ENCODE measurements at places on chromosomes 7 and 10.
A peak's percentile ranks its signal among the peaks of the same experiment; 100 is the strongest.

DNA sequence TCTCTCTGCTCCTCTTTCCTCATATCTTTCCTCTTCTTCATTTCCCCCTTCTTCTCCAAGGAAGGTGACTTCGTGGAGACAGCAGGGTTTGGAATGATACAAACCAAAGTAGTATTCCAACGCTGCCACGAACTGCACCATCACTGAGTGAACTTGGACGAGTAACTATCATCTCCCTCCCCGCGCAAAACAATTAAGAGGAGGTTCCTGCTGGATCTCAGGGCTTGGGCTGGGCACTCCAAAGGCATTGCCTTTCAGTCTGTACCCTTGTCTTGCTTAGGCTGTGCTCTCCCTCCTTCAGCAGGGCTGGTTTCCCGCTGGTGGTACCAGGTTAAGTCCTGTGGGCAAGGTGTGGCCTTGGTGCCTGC, 790 bp upstream of the PITX3 start:
- H3K4me1 ChIP-seq, result peaks cover 24% of the 10 kb centered on the region
- H3K36me3 ChIP-seq, result no peaks in the 10 kb centered on the region
- H3K27ac ChIP-seq, result no peak overlapping the region

DNA sequence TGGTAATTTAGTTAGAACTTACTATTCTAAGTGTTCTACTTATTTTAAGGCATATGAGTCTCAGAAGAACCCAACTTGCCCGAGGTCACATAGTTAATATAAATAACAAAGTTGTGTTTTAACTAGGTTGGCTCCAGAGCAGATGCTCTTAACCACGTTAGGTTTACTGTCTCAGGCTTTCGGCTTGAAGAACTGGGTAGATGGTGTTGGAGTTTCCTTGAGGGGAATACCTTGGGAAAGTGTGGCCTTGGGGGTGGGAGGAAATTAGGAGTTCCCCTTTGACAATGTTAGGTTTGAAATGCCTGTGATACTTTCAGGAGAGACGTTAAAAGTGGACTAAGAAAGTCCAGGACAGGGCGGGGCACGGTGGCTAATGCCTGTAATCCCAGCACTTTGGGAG, 9.6 kb downstream of the ZNF398 start:
- no peak overlapping the region for H3K4me3 ChIP-seq
- no peaks in the 10 kb centered on the region for H3K27me3 ChIP-seq
- H3K27ac ChIP-seq, result no peak overlapping the region
- peaks cover 6% of the 10 kb centered on the region for H3K4me1 ChIP-seq
- DNase-seq, result no peak

DNA sequence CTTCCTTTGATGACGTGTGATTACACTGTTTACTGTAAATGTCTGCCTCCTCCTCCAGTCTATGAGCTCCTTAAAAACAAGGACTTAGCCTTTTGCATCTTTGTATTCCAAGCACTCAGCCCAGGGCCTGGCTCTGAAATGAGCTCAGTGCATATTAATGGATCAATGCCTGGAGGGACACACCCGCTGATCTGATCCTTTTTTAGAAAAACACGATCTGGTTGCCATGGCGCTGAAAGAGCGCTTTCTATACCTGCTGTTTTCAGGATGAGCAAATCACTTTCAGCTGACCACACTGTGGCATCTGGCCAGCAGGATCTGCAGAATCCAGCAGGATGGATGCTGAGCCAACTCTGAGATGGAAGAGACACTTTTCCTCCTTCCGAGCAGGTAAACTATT, 37.8 kb upstream of the GARS1 start:
- no peaks in the 10 kb centered on the region for H3K27me3 ChIP-seq
- no peak overlapping the region for H3K4me3 ChIP-seq
- peaks cover 5% of the 10 kb centered on the region for H3K36me3 ChIP-seq
- no peak for DNase-seq
- H3K4me1 ChIP-seq, result no peaks in the 10 kb centered on the region

GRCh38 chr7:70890147-70890969, 241.6 kb upstream of the GALNT17 start:
- H3K27ac ChIP-seq, result no peak overlapping the region
- no peaks in the 10 kb centered on the region for H3K4me1 ChIP-seq
- peaks cover 2% of the 10 kb centered on the region for H3K27me3 ChIP-seq

- no peak overlapping the region for H3K4me3 ChIP-seq
- H3K4me1 ChIP-seq, result peaks cover 11% of the 10 kb centered on the region
- H3K36me3 ChIP-seq, result no peaks in the 10 kb centered on the region
- no peak overlapping the region for H3K27ac ChIP-seq
- no peaks in the 10 kb centered on the region for H3K27me3 ChIP-seq
- no peak for DNase-seq
These were observed 57.4 kb upstream of the AGR3 start for GRCh38 chr7:16939161-16939560.

DNA sequence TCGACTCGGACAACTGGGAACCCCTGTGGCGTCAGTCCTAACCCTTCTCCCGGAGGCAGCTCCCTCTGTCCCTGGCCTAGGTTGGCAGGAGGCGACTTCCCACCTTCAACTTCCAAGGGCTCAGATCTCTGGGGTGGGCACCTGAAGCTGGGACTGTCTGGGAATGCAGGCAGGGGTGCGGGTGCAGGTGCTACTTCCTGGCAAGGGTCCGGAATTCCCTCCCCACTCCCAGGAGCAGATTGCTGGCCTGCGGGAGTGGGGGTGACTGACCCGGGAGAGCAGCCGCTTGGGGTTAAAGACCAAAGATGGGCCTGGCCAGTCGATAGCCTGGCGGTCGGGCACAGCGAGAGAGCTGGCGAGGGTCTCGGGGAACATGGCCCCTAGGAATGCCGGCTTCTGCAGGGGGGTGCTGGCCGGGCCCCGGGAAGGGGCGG, 387 bp downstream of the EPHA1 start:
- H3K36me3 ChIP-seq, result no peaks in the 10 kb centered on the region
- peaks cover 19% of the 10 kb centered on the region for H3K4me1 ChIP-seq
- peaks cover 4% of the 10 kb centered on the region for H3K27me3 ChIP-seq
- DNase-seq, result no peak
- no peak overlapping the region for H3K27ac ChIP-seq
- H3K4me3 ChIP-seq, result peak overlapping the region; percentile 60

DNA sequence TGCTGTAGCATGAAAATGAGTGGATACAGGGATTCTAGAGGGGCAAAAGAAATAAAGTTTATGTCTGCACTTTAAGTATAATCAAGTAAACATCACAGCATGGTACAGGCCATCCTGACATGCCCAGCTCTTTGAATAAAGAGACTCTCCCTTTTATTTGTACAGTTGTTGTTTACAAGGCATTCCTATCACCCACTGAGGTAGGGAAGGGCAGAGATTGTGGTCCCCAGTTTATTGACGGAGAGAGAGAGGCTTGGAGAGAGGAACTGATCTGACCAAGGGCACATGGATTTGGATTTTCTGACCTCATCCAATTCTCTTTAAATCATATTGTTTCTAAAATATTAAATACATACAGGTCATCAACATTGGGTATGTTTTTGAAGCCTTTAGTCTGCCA, 53.9 kb downstream of the TACC2 start:
- H3K4me1 ChIP-seq, result no peaks in the 10 kb centered on the region
- H3K27ac ChIP-seq, result no peak overlapping the region
- no peak for DNase-seq
- peaks cover 5% of the 10 kb centered on the region for H3K27me3 ChIP-seq
- no peaks in the 10 kb centered on the region for H3K36me3 ChIP-seq

- no peak for DNase-seq
- no peaks in the 10 kb centered on the region for H3K36me3 ChIP-seq
- no peak overlapping the region for H3K27ac ChIP-seq
- H3K27me3 ChIP-seq, result peaks cover 6% of the 10 kb centered on the region
These were observed 75.9 kb upstream of the NXPH1 start for GRCh38 chr7:8357536-8357935.

DNA sequence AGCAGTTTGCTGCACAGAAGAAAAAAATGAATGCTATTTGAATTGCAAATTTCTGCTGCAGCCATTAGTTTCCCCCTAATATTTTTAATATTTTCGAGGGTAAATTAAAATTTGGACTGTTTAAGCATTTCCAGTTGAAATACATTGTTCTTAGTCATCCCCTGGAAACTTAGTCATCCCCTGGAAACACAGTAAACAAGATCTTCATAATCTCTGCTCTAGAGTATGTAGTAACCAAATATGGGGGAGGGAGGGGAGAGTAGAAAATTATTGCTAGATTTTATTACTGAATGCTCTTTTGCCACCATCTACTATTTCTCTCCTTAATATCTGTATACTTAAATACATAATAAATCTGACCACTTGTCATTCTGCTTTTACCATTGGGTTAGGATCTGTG, 1053.3 kb downstream of the SORCS1 start:
- H3K27ac ChIP-seq, result no peak overlapping the region
- no peaks in the 10 kb centered on the region for H3K27me3 ChIP-seq
- no peak overlapping the region for H3K4me3 ChIP-seq
- no peak for DNase-seq
- H3K36me3 ChIP-seq, result no peaks in the 10 kb centered on the region

DNA sequence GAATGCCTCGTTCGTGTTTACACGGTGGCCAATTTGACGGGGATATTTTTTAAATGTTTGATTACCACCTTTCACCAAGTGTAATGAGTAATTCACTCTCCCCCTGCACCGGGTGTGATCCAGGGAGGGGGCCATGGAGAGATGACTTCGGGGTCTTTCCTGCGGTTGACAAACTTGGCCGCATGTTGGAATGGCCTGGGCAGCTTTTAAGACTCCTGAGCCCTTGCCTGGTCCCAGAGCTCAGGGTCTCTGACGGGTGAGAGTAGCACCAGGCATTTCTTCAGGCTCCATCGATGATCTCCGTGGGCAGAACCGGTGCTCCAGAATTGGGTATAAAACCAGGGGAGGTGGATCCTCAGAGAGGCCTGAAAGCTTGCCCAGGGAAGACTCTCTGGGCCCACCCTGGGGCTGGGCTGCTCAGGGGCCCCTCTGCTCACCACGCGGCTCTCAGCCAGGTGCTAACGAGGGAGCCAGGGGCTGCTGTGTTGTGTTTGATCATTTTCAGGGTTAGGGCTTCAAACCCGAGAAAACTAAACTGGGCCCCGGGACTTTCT, 882 bp downstream of the ZNF282 start:
- H3K4me3 ChIP-seq, result peak overlapping the region; percentile 87
- H3K4me1 ChIP-seq, result peaks cover 10% of the 10 kb centered on the region
- H3K27ac ChIP-seq, result peak overlapping the region; percentile 78
- peaks cover 23% of the 10 kb centered on the region for H3K36me3 ChIP-seq

- H3K27me3 ChIP-seq, result peaks cover 5% of the 10 kb centered on the region
- H3K4me3 ChIP-seq, result no peak overlapping the region
- peaks cover 11% of the 10 kb centered on the region for H3K4me1 ChIP-seq
- no peak for DNase-seq
These were observed 92.9 kb downstream of the SVOPL start for GRCh38 chr7:138608275-138608674.

DNA sequence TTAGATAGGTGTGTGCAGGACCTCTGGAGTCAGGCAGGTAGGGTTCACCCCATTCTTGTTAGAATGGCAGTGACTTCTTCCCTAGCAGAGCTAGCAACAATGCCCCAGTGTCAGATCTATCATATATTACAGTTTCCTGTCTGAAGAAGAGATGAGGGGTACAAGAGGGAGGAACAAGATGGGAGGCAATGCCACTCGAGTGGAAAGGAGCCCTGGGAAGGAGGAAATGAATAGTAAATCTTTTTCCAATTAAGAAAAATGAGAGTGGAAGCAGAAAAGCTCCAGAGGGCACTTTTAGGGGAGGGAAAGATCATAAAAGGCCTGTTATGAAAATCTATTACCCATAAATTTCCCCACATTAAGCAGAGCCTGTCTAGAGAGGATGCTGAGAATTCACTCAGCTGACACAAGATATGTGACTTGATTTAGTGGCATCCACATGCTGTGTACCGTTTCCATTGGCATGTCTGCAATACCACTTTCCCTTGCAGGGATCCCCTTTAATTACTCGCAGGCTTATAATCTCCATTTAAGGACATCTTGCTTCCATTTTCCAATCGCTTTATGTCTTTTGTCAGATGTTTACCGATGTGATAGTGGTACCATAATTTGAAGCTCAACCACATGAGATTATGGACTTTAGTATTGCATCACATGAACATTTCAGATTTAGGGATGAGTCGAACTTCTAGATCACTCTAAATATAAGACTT, 70.0 kb upstream of the AGBL3 start:
- H3K27ac ChIP-seq, result no peak overlapping the region

GRCh38 chr10:99754670-99755069, 22.6 kb downstream of the CUTC start:
- DNase-seq, result no peak
- peaks cover 51% of the 10 kb centered on the region for H3K36me3 ChIP-seq

DNA sequence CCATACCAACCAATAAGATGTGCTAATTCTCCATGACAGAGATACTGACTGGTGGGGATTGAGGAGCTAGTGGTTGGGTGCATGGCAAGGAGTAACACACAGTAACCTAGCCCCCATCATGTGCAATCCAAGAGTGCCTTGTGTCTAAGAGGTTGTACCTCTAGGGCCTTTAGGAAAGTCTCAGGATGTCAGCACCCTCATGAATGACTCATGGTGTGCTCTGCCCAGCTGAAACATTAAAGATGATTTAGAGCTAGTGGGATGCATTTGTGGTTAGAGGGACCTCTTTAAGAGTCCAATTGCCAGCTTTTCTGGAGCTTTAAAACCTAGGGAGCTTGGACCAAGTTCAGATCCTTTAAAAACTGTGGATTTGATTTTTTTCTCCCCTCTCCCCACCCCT, 181.1 kb downstream of the HERPUD2 start:
- no peak for DNase-seq
- H3K36me3 ChIP-seq, result no peaks in the 10 kb centered on the region
- H3K4me1 ChIP-seq, result peaks cover 2% of the 10 kb centered on the region
- peaks cover 11% of the 10 kb centered on the region for H3K27me3 ChIP-seq

GRCh38 chr10:123854003-123854402, 37.6 kb downstream of the CPXM2 start:
- no peaks in the 10 kb centered on the region for H3K4me1 ChIP-seq
- no peaks in the 10 kb centered on the region for H3K36me3 ChIP-seq
- H3K27ac ChIP-seq, result no peak overlapping the region
- H3K27me3 ChIP-seq, result peaks cover 15% of the 10 kb centered on the region
- no peak overlapping the region for H3K4me3 ChIP-seq

GRCh38 chr7:75572396-75572795, 80.3 kb downstream of the SPDYE5 start:
- H3K4me3 ChIP-seq, result no peak overlapping the region
- no peaks in the 10 kb centered on the region for H3K36me3 ChIP-seq
- no peak overlapping the region for H3K27ac ChIP-seq

- H3K27ac ChIP-seq, result no peak overlapping the region
- H3K36me3 ChIP-seq, result peaks cover 12% of the 10 kb centered on the region
- no peak for DNase-seq
These were observed 66.2 kb upstream of the NME8 start for GRCh38 chr7:37782166-37782565.

DNA sequence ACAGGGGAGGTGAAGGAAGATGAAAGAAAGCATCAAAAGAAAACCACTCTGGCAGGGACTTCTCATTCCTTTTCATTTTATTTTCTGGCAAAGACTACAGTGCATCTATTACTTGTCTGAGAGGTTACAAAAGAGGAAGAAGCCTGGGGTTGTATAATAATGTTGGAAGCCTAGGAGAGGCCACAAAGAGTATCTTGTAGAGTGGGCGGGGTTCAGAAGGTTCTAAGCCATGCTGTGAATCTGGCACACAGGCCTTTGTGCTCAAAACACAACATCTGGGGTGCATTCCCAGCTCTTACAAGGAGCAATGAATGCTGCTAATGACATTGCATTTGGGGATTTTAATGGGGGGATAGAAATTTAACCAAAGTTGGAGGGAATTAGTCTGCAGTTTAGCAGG, 49.4 kb downstream of the MRPL32 start:
- DNase-seq, result no peak
- H3K4me1 ChIP-seq, result no peaks in the 10 kb centered on the region
- no peak overlapping the region for H3K27ac ChIP-seq
- H3K27me3 ChIP-seq, result peaks cover 5% of the 10 kb centered on the region
- no peaks in the 10 kb centered on the region for H3K36me3 ChIP-seq
- no peak overlapping the region for H3K4me3 ChIP-seq

- peaks cover 4% of the 10 kb centered on the region for H3K4me1 ChIP-seq
- H3K4me3 ChIP-seq, result no peak overlapping the region
- DNase-seq, result no peak
- no peaks in the 10 kb centered on the region for H3K27me3 ChIP-seq
These were observed 12.2 kb upstream of the TMEM243 start for GRCh38 chr7:87231711-87232110.
